ENCODE measurements at places on chromosomes 5 and 9.

DNA sequence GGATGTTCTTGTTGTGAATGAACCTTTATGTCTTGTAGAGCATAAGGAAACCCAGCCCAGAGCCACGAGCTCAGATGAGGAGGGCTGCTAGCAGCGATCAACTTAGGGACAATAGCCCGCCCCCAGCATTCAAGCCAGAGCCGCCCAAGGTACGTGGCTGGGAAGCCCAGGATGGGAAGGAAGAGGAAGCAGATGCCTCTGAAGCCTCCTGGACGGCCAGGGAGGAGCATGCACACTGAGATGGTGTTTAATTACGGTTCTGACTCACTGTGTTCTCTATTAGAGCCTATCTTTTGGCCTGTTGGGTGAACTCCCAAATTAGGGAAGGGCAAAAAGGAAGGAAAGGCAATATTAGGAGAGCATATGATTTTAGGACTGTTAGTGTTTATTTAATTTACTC is 75.3 kb downstream of the TJP2 start:
- no peak for DNase-seq

GRCh38 chr5:36657563-36657995 is 51.2 kb downstream of the SLC1A3 start:
- DNase-seq: no peak

GRCh38 chr9:80775530-80775929 is 913.8 kb downstream of the TLE1 start:
- DNase-seq: no peak

GRCh38 chr9:2634818-2635217 is 13.2 kb downstream of the VLDLR start:
- DNase-seq: no peak

GRCh38 chr5:111731638-111732037 is 25.4 kb downstream of the NREP start:
- DNase-seq: no peak

DNA sequence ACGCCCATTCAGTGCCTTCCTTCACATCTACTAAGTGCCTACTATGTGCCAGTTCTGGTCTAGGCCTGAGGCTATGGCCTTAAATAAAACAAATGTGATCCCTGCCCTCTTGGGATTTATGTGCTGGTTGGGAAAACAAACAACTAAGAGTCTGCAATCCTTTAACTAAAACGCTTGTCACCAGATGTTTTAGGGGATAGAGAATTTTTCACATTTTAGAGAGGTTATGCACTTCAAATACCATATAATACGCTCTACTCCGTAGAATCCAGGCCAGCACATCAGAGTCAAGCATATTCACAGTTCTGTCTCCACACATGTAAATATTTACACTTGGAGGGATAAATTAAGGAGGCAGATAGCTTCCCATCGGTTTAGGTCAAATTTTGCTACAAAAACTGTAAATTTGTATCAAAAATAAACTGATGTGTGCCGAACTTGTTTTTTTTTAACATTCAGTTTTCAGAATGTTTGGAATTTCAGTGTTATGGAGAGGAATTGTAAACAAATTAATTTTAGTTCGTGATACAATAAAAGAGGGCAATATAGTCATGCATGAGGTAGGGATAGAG is 22.0 kb upstream of the ADRA1B start:
- no peak for DNase-seq

- no peak for DNase-seq
These were observed 757 bp downstream of the FXN start for GRCh38 chr9:69036309-69036708.

GRCh38 chr9:107213561-107214028 is 69.5 kb upstream of the RAD23B start:
- DNase-seq: no peak

DNA sequence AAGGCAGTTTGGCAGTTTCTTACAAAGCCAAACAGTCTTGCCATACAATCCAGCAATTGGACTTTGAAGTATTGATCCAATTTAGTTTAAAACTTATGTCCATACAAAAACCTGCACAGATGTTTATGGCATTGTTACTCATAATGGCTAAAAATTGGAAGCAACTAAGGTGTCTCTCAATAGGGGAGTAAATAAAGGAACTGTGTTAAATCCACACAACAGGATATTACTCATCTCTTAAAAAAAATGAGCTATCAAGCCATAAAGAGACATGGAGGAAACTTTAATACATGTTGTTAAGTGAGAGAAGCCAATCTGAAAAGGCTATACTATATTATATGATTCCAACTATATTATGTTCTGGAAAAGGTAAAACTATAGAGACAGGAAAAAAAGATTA is 313.6 kb upstream of the CD180 start:
- DNase-seq: no peak

DNA sequence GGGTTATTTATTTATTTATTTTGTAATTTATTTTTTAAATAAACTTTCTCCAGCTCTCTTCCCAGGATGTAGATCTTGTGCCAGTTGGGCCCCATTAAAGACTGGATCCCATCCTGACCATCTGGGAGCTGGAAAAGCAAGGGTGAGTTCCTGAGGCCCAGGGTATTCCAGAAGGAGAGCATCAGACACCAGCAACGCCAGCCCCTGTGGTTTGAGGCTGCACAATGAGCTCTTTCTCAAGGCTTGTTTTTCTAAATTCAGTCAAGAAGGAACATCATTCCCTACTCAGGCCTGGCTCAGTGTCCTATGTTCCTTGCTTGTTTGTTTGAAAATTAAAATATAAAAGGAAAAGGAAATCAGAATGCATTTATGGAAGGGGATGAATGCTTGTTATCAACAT is 313.3 kb downstream of the EBF1 start:
- DNase-seq: no peak

All from head of caudate nucleus (tissue), 42 donors.